ENCODE measurements at places on chromosomes 1 and 21. TPM values are rescaled to one million over a fixed set of nuclear protein-coding genes. Genes with fewer than 3 reads are reported as not detected.

DNA sequence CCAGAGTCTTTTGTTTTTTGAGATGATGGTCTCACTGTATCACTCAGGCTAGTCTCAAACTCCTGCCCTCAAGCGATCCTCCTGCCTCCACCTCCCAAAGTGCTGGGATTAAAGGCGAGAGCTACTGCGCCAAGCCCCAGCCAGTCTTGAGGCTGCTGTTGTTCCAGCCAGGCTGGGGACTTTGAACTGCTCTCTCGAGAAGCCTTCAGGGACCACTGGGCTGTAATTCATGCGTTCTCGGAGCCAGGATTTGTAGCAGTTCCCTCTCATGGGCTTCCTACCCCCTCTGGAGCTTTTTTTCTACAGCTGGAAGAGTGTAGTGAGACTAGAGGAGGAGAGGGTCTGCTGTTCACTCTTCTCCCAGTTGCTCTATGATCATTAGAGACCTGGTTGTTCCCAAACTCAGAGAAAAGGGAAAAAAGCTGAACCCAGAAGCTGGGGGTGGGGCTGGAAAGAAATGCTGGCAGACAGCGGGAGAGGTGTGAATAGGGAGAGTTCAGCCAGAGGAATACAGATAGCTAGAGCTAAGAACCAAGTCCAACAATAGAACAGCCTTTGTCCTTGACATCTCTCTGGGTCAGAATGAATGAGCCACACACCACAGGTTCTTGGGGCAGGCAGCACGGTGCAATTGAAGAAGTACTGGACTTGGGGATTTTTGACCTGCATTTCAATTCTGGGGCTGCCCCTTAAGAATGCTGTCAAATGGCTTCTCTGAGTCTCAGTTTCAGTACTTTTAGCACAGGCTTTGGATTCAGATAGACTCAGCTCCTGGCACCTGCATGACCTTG lies 13.2 kb upstream of the SLC41A1 start:
- no peak for DNase-seq

DNA sequence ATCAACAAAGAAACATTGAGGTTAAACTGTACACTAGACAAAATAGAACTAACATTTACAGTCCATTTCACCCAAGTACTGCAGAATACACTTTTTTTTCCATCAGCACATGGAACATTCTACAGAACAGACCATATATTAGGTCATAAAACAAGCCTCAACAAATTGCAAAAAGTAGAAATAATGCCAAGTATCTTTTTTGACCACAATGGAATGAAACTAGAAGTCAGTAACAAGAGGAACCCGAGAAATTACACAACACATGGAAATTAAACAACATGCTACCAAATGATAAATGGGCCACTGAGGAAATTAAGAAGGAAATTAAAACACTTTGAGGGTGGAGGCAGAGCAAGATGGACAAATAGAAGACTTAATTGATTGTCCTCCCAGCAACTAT lies 8.4 kb upstream of the C1orf185 start:
- DNase-seq, result no peak

Gene PLA2G2C
- not detected for total RNA-seq

- no peak for DNase-seq
Observed at GRCh38 chr1:90340606-90341005, 345.7 kb downstream of the ZNF326 start.

- DNase-seq, result no peak
Observed at GRCh38 chr1:107549152-107549810, 408.4 kb downstream of the NTNG1 start.

GRCh38 chr1:244346972-244347618 lies 104.6 kb downstream of the ADSS2 start:
- DNase-seq, result no peak

All from HCT116 (cell line).